ENCODE measurements at places on chromosomes 13 and 19.

DNA sequence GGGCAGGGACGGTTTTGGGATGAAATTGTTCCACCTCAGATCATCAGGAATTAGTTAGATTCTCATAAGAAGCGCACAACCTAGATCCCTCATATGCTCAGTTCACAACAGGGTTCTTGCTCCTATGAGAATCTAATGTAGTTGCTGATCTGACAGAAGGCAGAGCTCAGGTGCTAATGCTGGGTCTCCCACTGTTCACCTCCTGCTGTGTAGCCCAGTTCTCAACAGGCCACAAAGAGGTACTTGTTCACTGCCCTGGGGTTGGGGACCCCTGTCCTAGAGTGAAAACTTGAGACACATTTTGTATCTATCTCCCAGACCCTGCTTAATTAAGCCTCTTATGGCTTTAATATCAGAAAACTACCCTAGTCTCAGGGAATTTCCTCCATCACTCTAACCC is 966.0 kb downstream of the PCDH17 start:
- no peak for DNase-seq

GRCh38 chr13:84430015-84430414 is 547.7 kb upstream of the SLITRK1 start:
- no peak for DNase-seq

- DNase-seq: no peak
Measured at GRCh38 chr19:58098682-58098998, 609 bp upstream of the ZSCAN18 start.

- no peak for DNase-seq
Measured at GRCh38 chr19:12864721-12865715, 16.2 kb downstream of the DNASE2 start.

DNA sequence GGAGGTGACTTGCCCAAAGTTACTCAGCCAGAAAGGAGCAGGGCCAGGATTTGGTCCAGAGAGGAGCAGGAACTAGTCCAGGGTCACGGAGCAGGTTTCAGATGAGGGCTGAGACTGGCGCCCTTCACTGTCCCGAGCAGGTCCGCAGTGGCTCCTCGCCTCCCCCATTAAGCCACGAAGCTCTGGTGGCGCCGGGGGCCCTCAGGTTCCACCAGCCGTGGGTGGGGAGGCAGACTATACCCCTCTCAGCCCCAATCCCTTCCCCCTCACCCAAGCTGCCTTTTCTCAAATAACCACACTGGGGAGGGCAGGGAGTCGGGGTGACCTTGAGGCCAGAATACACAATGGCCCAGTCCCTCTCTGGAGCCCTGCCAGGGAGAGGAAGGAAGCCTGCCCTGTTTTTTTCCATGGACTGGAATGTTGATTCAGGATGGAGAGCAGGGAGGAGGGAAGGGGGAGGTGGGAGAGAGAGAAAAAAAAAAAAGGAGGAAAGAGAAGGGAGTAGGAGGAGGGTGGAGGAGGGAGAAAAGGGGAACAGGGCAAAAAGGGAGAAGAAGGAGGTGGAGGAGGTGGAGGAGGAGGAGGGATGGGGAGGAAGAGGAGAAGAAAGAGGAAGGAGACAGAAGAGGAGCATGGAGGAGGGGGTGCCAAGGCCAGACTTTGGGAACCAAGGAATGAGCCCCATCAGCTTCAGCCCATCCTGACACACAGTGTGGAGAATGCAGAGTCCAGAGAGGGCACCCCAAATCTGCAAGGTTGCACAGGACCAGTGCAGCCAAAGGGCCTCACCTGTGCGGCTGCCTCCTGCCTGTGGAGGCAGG is 19.7 kb downstream of the CEACAM16 start:
- no peak for DNase-seq

Measured in NCI-H1105 (cell line).